ENCODE measurements at places on chromosomes 16 and 17. TPM values are rescaled to one million over a fixed set of nuclear protein-coding genes. Genes with fewer than 3 reads are reported as not detected.

GRCh38 chr16:66095676-66096075, 270.8 kb upstream of the CDH5 start:
- no peak for DNase-seq

DNA sequence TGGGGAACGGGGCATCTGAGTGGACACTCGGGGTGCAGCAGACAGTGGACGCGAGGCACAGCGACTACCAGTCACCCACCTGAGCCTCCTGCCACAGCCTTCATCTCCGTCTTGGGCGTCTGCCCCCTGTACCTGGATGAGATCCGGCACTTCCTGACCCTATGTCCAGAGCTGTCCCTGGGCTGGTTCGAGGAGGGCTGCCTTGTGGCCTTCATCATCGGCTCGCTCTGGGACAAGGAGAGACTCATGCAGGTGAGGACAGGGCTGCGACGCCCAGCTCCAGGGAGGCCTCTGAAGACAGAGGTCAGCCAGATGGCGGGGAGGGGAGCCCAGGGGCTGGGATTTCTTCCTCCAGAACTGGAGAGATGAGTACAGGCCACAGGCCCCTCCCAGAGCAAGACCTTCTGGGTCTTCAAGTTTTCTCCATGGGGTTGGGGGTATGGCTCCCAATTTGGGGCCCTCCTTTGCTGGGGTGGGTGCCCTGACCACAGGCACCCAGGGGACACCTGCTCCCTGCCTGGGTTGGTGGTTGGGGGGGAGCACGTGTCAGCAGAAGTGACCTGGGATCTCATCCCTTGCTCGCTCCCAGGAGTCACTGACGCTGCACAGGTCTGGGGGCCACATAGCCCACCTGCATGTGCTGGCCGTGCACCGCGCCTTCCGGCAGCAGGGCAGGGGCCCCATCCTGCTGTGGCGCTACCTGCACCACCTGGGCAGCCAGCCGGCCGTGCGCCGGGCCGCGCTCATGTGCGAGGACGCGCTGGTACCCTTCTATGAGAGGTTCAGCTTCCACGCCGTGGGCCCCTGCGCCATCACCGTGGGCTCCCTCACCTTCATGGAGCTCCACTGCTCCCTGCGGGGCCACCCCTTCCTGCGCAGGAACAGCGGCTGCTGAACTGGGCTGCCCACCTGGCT, 1.9 kb downstream of the AANAT start:
- DNase-seq, result no peak

DNA sequence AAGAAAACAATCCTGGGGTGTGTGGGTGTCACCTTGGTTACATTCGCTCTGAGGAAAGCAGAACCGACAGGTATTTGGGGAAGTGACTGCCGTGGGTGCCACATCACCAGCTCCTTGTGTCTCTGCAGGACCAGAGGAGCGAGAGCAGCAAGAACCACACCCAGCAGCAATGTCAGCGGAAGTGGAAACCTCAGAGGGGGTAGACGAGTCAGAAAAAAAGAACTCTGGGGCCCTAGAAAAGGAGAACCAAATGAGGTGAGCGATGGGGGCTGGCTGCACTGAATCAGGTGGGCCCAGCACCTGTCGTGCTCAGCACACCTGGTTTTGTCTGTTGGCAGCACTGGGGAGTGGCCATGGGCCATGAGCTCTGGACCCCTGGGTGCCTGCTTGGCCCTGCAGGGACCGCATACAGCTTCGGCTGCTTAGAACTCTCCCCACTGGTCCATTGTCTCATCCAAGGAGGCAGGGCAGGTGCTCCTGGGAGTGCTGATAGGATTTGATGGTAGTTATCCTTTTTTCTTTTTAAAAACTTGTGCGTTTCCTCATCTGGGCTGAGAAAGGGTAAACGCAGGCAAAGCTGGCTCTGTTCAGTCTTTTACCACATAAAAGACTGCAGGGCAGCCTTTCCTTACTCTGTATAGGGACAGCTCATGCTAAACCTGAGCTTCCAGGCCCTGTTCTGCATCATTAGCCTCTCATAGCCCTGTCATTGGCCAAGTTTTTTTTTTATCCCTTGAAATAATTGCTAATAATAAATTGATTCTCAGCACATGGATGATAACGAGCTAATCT, 29.4 kb downstream of the HMOX2 start:
- DNase-seq, result no peak

DNA sequence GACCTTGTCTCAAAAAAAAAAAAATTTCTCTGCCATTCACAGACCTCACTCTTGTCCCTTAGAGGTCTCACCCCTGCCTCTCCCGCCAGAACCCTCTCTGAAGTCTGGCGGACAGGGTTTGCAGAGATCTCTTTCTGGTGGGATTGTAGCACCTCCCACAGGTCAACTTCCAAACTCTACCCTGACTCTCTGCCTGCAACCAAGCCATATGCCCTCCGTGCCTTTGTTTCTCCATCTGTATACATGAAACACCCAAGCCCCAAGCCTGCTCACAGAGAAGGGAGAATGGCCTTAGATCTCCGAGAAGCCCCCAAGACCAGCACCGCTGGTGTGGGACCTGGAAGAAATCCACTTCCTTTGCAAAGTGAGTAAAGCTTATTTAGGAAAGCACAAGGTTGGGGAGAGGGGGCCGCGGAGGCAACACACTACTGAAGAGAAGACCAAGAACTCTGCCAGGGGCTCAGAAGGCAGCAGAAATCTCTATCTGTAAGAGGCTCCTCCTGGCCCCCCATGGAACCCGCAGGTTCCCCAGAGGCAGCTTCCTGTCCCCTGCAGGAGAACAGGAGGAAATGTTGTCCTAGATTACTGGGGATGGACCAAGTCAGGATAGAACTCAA, 219.9 kb downstream of the C16orf78 start:
- no peak for DNase-seq

- DNase-seq, result no peak
These were observed 74.2 kb upstream of the MARCHF10 start for GRCh38 chr17:62882284-62882683.

- DNase-seq, result no peak
These were observed 13.6 kb upstream of the C1QTNF8 start for GRCh38 chr16:1109648-1110047.

DNA sequence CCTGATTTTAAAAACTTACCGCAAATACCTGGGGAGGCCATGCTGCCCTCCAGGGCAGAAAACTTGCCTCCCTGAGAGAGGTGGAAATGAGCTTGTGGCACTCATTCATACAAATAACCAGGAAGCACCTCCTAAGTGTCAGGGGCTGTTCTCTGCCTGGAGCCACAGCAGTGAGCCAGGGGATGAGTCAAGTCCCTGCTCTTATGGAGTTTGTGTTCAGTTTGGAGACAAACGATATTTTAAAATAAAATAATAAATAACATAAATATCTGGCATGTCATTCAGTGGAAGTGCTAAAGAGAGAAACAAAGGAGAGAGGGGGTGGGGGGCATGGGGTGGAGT, 313.8 kb downstream of the C16orf95 start:
- no peak for DNase-seq

GRCh38 chr16:66902648-66903543, 15.8 kb downstream of the CDH16 start:
- DNase-seq, result no peak

DNA sequence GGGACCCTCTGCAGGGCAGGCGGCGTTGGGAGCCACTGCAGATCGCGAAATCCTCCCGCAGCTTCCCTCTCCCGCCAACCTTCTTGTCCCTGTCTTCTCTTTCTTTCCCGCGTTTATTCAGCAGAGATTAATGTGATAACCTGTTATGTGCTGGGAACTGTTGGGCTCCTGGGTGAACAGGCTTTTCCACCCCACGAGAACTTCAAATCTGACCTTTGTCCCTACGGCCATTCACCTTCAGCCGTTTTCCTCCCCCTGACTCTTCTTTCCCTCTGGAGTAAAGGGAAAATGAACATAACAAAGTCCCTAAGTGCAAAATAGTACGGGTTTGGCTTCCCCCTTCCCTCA, 15.2 kb upstream of the KPNA2 start:
- DNase-seq, result peak; percentile 12

DNA sequence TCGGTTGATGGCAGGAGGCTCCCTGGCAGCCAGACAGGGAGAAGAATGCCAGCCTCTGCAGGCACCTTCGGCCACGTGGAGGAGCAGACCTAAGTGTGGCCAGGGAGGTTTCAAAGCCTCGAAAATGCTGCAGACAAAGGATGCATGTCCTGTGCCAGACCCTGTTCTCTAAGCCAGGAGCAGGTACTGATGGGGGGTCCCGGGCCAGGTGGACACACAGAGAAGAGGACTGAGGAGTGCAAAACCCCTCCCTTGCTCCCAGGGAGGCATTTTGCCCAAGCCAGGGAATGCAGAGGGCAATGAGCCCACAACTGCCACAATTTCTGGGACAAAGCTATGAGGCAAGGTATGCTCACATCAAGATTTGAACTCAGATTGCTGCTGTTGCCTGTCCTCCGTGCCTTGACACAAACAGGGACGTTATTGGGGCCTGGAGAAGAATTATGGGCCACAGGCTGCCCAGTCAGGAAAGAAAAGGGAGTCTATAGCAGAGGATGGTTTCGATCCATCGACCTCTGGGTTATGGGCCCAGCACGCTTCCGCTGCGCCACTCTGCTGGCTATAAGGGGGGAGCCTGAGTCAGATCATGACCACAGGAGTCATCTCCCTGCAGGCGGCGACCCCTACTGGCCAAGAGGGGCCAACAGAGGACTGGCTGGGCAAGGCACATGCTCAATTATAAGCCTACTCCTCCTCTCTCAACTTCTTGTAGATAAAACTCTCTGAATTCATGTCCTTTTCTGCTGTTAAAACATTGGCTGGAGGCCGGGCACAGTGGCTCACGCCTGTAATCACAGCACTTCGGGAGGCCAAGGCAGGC, 25.1 kb upstream of the FOXK2 start:
- DNase-seq, result peak; percentile 84

DNA sequence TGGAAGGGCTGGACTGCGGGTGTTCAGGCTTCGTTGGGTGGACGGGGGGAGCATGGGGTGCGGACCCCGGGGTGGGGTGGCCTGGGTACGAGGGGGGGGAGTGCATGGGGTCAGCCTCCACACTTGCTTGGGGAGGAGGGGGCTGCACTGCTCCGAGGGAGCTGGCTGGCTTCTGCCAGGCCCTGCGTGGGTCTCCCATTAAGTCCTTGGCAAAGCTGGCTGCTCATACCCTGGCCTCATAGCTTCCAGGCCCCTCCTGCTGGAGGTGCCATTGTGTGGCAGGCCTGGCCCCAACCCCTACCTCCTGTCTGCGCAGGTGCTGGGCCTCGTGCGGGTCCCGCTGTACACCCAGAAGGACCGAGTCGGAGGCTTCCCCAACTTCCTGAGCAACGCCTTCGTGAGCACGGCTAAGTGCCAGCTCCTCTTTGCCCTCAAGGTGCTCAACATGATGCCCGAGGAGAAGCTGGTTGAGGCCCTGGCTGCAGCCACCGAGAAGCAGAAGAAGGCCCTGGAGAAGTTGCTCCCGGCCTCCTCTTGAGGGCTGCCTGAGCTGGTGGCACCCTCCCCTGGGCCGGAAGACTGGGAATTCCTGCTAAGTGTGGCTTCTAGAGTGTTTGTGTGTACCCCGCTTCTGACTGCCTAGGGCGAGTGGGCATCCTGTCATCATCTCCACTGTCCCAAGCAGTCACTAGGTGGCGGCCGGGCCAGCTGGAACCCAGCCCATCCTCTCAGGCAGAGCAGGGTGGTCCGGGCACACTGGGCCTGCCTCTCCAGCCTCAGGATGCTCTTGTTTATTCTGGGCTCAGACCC, 1.5 kb downstream of the NUDT16L1 start:
- peak; percentile 11 for DNase-seq

GRCh38 chr17:17118399-17118798, 76.1 kb downstream of the MPRIP start:
- no peak for DNase-seq

- peak; percentile 85 for DNase-seq
These were observed 215.2 kb downstream of the ZFHX3 start for GRCh38 chr16:72832621-72833248.

GRCh38 chr17:4276514-4276913, 12.7 kb upstream of the ANKFY1 start:
- no peak for DNase-seq

DNA sequence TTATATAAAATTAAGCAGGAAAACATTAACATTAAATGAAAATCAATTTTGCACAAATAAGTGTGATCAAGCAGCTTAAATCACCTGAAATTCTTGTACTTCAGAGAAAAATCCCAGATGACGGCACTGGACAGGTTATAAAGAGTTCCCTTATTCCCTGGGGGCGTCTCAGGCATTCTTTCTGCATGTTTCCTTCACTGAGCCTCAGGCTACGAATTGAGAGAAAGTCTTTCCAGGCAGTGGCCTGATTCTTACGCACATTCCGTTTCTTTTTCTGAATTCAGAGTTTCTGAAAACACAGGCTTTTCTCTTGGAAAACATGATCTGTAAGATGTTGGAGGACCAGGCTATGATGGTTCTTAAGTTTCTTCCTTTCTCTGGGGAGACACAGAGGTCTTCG, 22.1 kb upstream of the PITPNM3 start:
- DNase-seq, result no peak

- no peak for DNase-seq
These were observed 46.2 kb upstream of the NOL11 start for GRCh38 chr17:67671493-67671892.

DNA sequence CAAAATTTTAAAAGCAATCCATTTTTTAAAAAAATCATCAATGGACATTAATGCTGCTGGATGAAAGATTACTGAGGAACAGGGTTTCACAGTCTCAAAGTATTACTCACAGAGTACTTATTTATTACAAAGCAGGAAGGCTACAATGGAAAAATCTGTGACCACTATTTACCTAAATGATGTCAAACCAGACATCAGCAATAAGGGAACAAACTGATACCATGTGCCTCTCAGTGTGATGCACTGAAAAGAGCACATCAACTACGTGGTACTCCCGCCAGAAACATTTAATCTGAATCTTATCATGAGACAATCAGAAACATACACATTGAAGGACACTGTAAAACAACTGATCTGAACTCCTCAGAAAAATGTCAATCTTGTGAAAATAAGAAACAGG, 124.2 kb downstream of the PARN start:
- peak; percentile 63 for DNase-seq

GRCh38 chr17:57541472-57542394, 203.4 kb downstream of the CCDC182 start:
- DNase-seq, result peak; percentile 93

DNA sequence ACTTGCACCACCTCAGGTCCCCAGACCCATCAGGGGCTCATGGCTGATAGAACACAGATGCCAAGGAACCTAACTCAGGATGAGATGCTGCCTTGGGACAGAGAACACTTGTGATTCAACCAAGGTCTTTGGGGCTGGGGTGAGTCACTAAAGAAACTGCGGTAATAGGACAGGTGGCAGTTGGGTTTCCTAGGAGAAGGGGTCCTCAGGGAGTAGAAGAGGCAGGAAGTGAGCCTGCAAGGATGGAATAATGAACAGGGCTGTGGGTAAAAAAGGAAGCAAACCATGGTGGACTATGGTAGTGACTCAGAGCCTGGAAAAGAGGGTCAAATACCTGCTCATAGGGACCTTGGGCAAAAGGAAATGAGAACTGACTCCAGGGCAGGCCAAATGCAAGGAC, 6.5 kb upstream of the PNPO start:
- DNase-seq, result no peak

Gene SULT1A4
- polyA plus RNA-seq, result 2.7 TPM

Gene CCDC182
- polyA plus RNA-seq, result not detected

Gene NOG
- polyA plus RNA-seq, result 32.7 TPM

Gene KCNJ18
- polyA plus RNA-seq, result not detected

Gene KRT25
- not detected for polyA plus RNA-seq

Gene CD79B
- 0.23 TPM for polyA plus RNA-seq

Gene MLKL
- polyA plus RNA-seq, result not detected

Gene KRTAP9-9
- not detected for polyA plus RNA-seq

Gene RDM1
- polyA plus RNA-seq, result 2.6 TPM

Gene SLFN12L
- polyA plus RNA-seq, result not detected

Gene ITGAL
- polyA plus RNA-seq, result not detected

Gene KRT20
- polyA plus RNA-seq, result not detected

Gene CBLN1
- polyA plus RNA-seq, result 0.42 TPM

Gene GUCY2D
- 3.7 TPM for polyA plus RNA-seq

Gene CD19
- 1.3 TPM for polyA plus RNA-seq

Gene RAB37
- 4.6 TPM for polyA plus RNA-seq
